ENCODE measurements at places on chromosomes 6 and 20.

GRCh38 chr6:26400626-26401025, 1.4 kb upstream of the BTN3A1 start:
- DNase-seq: no peak

- DNase-seq: no peak
Observed at GRCh38 chr20:4341804-4342485, 326.6 kb upstream of the RNF24 start.

GRCh38 chr20:20447196-20447595, 79.3 kb downstream of the INSM1 start:
- no peak for DNase-seq

DNA sequence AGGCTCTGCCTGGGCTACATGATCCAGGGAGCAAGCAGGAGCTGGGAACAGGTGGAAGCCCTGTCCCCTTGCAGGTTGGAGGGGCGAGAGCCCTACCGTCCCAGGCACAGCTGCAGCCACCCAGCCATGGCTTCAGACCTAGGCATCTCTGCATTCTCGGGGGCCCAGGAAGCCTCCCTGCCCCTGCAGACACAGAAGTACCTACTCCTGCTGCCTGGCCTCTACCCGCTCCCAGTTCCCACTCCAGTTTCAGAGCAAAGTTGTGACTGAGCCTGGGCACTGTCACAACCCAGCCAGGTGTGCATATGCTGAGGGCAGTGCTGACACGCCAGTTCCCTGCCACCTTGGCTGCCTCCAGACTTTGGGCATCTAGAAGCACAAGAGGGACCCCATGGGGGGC, 645.9 kb downstream of the HTR1B start:
- no peak for DNase-seq

DNA sequence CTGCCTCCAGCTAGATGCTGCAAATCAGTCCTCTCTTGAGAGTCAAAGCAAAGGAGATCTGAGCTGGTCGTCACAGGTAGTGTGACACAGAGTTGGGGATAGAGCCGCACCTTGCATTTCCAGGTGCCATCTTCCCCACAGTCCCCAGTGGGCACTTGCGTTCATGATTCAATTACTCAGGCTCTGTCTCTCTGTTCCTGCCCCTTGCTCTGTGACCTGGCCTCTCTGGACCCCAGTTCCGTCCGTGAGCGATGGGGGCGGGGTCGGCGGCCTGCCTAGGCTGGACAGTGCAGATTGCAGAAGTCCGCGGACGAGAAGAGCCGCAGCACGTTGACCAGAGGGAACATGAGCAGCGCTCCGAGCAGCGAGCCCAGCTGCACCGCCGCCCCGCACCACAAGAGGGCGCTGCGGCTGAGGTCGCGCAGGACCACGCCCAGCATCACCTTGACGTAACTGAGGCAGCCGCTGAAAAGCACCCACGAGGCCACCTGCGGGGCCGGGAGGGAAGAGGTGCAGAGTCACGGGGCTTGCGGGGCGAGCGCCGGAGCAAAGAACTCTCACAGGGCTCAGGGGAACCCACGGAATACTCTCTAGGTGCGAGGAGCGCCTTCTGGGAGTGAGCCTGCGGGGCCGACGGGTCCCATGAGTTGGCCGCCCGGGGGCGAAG, 7.4 kb downstream of the SLC52A3 start:
- no peak for DNase-seq

DNA sequence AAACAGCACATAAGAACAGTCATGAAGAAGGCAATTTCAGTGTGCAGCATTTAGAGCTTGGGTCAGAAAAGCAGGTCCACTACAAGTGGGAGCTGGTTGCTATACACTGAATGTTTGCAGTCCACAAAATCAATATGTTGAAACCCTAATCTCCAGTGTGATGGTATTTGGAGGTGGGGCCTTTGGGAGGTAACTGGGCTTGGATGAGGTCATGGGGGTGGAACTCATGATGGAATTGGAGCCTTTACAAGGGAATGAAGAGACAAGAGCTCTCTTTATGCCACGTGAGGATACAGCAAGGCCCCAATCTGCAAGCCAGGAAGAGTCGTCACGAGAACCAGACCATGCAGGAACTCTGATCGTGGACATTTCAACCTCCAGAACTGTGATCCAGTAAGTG, 216.7 kb upstream of the SLC35B3 start:
- no peak for DNase-seq

DNA sequence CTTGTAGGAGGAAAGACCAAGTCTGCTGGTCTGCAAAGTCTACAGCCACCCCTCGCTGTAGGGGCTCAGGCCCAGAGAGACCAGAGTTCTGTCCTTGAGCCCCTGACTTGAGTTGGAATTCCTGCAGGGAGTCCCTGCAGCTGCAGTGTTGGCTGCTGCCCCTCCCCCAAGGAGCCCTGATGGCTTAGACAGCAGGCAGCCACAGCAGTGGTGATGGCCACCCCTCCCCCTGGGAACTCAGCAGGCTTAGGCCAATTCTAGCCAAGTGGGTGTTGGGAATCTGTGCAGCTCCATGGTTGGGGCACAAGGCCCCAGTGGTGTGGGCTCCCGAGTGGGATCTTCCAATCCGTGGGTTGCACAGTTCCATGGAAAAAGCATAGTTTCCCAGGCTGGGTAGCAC, 345.4 kb downstream of the CD109 start:
- DNase-seq: no peak

- no peak for DNase-seq
Observed at GRCh38 chr20:63303095-63303666, 10.2 kb downstream of the COL20A1 start.

DNA sequence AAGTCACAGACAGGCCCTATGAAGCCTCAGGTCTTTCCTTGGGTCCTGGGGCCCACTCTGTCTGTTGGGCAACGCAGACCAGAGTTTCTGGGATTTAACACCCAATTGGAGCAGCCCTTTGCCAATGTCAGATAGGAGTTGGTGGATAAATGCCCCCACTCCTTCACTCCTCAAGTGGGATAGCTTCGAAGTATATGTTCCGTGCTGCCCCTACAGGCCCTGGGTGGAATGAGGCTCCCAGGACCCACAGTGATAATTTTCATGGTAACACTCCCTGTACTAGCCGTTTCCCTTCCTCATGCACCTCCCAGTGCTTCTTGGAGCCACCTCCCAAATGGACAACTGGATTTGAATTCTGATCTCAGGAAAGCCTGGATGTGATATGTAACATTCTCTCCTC, 145.4 kb downstream of the FOXA2 start:
- peak; percentile 20 for DNase-seq

DNA sequence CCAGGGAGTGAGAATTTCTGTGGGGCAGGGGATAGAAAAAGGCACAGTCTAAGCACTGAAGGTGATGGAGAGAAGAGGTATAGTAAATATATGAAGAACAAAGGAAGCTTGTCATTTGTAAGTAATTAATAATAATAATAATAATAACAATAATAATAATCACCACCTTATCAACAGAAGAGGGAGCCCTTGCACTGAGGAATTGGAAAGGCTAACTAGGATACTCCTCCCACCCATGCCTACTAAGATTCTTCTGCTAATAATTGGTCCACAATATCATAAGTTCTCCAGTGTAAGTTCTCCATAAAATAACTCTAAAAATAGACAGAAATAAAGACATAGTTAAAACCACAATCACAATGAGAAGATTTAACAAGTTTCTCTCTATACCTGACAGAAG, 912 bp upstream of the OR12D3 start:
- peak; percentile 1 for DNase-seq

DNA sequence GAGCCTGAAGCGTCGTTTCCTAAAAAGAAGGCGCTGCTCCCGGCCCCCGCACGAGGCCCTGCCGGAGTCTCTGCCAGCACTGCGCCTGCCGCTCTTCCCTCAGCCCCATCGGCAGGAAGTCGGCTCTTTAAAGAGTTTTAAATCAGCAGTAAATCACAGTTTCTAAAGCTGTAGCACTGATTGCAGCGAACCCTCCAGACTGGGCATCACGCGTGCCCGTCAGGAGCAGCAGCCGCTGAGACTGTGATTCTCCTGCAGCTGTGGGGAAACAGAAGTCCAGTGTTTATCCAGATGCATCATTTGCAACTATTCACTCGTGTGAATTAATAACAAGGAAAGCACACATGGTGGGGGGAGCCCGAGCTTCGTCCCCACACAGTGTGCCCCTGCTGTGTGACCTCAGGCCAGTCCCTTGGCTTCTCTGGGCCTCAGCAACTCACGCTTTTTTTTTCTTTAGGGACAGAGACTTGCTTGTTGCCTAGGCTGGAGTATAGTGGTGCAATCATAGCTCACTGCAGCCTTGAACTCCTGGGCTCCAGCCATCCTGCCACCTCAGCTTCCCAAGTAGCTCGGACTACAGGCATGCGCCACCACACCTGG, 28.3 kb downstream of the DLL1 start:
- no peak for DNase-seq

DNA sequence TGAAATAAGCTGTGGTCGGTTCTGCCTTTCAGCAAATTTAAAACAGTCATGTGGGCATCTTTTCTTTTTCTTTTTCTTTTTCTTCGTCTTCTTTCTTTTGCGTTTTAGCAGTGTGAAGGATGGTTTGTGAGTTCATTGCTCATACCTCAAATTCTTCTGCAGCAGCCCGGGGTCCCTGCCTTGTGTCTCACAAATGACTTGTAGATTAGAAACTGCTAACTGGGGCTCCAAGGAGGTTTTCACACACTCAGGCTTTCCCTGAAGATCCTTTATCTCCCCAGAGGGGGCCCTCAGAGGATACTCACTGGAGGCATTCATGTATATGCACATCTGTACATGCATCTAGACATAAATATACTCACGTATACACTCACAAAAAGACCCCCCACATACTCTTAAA, 1.7 kb downstream of the SMOC2 start:
- no peak for DNase-seq

GRCh38 chr20:20435453-20435852, 67.5 kb downstream of the INSM1 start:
- DNase-seq: no peak

DNA sequence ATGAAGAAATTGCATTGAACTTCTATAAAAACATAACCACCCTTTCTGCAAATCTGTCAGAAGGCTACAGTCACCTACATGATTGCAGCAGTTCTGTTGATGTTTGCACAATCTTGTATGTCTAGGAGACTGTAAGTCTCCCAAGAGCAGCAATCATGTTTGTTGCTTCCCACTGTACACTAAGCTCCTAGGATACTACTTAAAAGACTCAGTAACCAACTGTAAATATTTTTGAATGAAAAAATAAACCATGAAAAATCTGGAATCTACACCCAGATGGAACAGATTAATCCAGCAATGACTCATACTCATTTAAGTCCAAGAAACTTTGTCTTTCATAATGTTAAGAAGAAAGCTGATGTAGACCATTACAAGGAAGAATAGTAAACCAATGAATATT, 168.5 kb upstream of the ATXN1 start:
- no peak for DNase-seq

- no peak for DNase-seq
Observed at GRCh38 chr6:37638414-37639341, 59.0 kb downstream of the MDGA1 start.

DNA sequence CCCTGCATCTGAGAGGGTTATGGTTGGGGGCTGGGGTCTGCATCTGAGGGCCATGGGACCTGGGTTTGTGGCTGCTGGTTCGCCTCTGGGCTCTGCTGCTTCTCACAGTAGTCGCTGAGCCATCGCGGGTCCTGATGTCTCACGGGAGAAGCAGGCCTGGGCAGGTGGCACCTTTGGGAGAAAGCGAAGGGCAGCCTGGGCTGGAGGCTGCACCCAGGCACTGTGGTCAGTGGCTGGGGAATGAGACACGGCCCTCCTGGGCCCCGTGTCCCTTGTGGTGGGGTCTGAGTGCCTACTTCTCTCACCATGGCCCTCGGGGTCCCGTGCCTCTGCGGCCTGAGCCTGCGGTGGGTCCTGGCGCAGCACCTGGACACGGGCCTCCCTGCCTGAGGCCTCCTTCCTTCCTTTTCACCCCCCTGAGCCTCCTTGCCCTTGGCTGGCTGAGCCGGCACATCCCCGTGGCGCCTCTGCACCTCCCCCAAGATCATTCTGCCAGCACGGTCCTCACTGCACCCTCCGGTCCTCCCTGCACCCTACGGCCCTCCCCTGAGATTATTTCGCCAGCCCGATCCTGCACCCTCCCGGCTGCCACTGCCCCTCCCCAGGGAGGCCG, 206.0 kb downstream of the ERMARD start:
- no peak for DNase-seq

GRCh38 chr20:33790566-33790965, 20.6 kb upstream of the CHMP4B start:
- DNase-seq: no peak

GRCh38 chr6:108432792-108433191, 127.9 kb upstream of the FOXO3 start:
- DNase-seq: no peak

DNA sequence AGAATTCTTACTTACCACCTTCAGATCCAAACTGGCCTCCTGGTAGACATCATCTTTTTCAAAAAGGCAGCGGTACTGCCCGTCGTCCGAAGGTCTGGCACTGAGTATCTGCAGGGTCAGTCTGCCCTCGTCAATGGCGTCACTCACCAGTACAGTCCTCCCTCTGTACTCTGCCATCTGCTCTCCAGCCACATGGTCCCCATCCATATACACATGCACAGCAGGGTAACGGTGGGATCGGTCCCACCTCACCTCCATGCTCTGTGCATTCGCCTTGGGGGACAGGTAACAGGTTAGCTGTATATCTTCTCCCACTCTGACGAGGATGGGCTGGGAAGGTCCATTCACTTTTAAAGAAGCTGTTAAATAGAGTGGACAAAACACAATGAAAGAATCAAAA, 11.0 kb downstream of the BTNL2 start:
- no peak for DNase-seq

DNA sequence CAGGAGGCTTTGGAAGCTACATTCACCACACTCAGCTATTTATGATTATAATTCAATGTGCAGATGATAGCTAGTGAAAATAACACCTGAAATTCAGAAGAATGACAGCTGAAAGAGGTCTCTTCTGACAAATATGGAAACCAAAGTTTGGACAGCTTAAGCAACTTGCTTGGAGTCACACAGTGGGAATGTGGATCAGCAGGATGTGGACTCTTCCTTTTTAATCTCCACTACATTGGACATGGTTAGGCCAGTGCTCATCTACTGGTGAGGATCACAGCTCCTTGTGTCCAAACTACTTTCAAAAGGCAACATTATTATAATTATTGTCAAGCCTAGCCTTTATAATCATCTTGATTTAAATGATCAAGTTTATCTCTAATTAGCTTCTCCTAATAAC, 10.4 kb downstream of the TRAPPC3L start:
- no peak for DNase-seq
